Stimulated activated CD4-positive, alpha-beta T cell treated with anti-CD3 and anti-CD28 coated beads, Interleukin-2, amount 100 ng/mL, for 48 hours (primary cell): ENCODE measurements at places on chromosomes 2 and 18.
A peak's percentile ranks its signal among the peaks of the same experiment; 100 is the strongest.

- peak; percentile 21 for DNase-seq
Measured at GRCh38 chr2:62309465-62310091, 113.7 kb downstream of the B3GNT2 start.

GRCh38 chr18:5974696-5975095 is 79.4 kb upstream of the TMEM200C start:
- no peak for DNase-seq

DNA sequence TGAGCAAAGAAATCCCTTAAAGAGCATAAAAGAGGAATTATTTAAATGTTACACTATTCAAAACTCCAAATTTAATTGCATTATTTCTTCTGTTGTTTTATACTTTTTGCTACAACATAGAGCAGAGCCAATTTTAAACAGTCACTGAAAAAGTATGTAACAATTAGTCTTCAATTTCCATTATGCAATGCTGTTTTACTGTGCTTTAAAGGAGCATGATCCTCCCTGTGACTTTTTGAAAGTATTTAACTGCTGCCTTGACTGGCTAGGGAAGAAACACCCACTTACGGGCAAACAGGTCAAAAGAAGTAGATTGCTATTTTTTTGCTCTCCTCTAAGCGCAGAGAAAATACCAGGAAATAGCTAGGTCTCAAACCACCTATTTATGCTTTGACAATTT is 217.4 kb upstream of the GCFC2 start:
- DNase-seq = no peak

- no peak for DNase-seq
Measured at GRCh38 chr2:144041612-144042011, 478.3 kb downstream of the ZEB2 start.

DNA sequence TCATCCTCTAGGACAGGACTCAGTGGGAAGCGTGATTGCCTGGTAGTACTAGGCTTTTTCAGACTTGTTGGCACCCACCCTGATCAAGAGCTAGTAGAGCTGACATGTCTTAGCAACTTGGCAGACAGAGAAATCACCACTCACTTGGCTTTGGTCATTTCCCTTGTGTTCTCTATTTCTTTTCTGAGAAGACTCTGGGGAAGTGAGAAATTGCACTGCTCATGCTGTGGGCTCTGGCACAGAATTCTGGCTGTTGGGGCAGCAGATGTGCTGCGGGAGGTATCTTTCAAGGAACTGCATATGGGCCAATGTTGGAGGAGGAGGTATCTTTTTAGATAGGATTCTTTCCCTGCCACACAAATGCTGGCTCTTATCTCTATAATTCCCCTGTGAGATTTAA is 529.1 kb upstream of the MEX3C start:
- no peak for DNase-seq

- no peak for DNase-seq
Measured at GRCh38 chr2:898319-898718, 52.3 kb upstream of the SNTG2 start.

DNA sequence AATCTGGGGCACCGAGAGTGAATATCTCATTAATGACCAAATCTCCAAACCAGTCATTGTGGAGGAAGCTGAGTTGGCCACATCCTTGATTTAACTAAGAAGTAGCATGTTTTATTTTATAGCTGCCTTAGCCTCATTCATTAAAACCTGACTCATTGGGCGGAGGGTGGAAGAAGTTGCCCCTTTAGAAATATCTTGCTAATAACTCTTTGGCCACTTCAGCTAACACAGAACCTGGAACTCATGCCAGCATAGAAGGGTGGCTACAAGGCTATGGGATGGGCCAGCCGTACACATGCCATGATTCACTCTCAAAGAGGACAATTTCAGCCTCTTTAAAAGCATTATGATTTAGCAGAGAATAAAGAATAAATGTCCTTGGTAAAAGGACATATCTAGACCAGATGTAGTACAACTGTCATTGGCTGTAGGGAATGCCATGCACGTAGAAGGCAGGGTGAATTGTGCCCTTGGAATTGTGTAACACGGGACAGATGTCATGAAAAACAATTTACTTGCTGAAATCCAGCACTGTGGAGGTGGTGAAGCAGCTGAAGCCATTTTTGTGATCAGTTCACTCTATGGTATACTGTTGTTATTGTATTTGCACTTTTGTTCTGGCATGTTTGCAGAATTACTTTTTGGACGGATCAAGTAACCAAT is 330.0 kb downstream of the PLCL1 start:
- no peak for DNase-seq

GRCh38 chr2:85179541-85179940 is 46.3 kb downstream of the TCF7L1 start:
- DNase-seq = no peak

- DNase-seq = no peak
Measured at GRCh38 chr2:55810622-55811020, 113.0 kb downstream of the EFEMP1 start.

GRCh38 chr2:137817058-137817457 is 147.2 kb upstream of the HNMT start:
- no peak for DNase-seq

DNA sequence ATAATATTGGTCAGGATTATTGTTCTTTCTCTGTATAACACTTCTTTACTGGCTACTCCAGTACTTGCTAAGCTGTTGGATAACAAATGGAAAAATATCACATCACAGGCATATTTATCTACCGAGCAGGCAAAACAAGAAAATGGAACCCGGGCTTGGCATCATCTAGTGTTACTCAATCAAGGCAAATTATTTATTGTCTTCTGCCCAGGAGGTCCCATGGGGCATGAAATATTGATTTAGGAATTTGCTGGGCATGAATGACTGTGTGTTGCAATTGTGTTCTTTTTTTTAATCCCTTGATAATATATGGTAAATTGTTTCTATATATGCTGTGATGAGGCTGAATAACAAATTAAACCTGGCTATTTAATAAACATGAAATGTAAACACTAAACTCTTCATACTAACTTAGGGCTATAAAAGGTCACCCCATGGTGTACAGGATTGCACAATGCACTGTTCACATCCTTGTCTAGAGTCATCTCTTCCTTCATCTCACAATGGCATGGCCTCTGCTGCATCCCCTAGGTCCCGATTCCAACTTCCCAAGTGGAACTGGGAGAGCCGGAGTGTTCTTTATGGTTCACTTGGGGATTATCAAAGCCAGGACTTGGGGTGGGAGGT is 2.2 kb upstream of the PARD3B start:
- no peak for DNase-seq

GRCh38 chr2:169765523-169765922 is 31.9 kb downstream of the KLHL23 start:
- DNase-seq = no peak

- DNase-seq = no peak
Measured at GRCh38 chr2:134233728-134234136, 20.1 kb upstream of the MGAT5 start.

- no peak for DNase-seq
Measured at GRCh38 chr2:152846697-152847470, 128.5 kb downstream of the ARL6IP6 start.

DNA sequence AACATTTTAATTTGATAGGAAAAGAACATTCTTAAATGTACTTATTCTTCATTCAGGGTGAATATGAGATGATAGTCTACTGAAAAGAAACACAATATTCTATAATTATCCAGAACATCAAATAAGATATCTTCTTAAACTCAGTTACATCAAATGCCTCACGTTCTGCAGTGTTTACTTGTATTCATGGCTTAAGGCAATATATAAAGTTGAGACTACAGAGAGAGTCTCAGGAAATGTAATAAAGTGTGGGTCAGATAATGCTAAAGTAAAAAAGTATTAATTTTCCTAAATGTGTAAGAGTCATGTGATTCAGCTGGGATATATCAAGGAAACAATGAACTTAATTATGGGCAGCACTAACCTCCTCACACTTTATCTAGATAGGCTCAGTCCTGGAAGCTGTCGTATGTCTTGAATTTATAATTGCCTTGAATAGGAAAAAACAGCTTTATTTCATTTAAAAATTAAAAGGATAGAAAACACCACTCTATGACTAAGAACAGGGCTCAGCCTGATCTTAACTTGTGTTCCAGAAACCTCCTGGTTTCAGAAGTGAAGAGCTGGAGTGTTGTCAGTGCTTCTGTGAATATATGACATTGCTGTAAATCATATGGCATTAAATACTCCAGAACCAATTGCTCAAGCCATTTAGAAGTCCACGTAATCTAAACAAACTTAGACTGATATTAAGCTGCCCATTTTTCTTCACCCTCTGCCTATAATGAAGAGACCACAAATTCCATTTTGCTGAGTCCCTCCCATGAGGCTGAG is 240.2 kb downstream of the FSIP2 start:
- no peak for DNase-seq

GRCh38 chr18:12702221-12703095 is at the start of the genes CEP76 and PSMG2:
Gene CEP76, minus strand, starts transcription at chr18:12702723. Its CDS starts 175 bp downstream, at chr18:12702548.
Gene PSMG2, plus strand, starts transcription at chr18:12703042. Its CDS starts 66 bp downstream, at chr18:12703108.
- DNase-seq = peak; percentile 81

DNA sequence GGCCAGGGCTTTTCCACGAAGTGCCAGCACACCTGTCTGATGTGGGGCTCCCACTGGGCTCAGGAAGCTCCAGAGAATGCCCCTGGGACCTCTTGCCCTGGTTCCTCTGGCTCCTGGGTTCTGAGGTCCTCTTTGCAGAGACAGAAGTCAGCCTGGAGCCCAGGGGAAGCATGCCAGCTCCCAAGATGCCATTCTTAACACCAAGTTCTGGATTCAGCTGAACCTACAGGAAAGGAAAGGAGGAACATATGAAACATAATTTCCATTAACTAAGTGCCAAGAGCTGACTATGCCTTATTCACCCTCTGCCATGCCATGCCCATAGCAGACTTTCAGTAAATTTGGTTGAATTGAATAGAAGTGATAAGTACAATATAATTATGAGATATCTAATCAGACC is 21.9 kb downstream of the FAM124B start:
- no peak for DNase-seq

GRCh38 chr18:3441290-3441689 is 8.7 kb upstream of the TGIF1 start:
- no peak for DNase-seq

GRCh38 chr2:54396798-54397197 is 59.3 kb upstream of the SPTBN1 start:
- no peak for DNase-seq

DNA sequence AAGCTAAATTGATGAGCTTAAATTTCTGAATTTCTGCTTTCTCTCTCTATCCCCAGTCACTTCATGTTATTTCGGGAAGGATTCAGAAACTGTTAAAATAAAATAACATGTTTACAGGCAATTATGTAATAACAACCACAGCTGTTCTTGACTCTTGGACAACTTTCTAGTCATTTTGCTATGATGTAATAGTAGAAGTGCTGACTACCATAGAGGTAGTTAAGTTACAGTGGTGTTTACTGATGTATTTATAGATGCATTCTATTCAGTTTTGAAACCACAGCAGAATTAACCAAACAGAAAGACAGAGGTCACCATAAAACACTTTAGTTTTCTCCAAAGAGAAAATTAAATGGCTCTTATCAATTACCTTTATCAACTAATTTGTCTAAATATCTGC is 1292.0 kb upstream of the CHAC2 start:
- DNase-seq = no peak

DNA sequence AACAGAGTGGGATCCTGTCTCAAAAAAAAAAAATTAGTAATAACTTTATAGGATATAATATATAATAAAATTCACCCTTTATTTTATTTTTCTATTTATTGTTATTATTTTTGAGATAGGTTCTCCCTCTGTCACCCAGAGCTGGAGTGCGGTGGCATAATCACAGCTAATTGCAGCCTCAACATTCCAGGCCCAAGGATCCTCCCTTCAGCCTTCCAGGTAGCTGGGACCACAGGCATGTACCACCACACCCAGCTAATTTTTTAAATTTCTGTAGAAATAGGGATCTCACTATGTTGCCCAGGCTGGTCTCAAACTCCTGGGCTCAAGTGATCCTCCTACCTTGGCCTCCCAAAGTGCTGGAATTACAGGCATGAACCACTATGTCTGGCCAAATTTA is 958 bp downstream of the C2orf92 start:
- no peak for DNase-seq

GRCh38 chr18:23384778-23385736 is 68.0 kb upstream of the RIOK3 start:
- no peak for DNase-seq

DNA sequence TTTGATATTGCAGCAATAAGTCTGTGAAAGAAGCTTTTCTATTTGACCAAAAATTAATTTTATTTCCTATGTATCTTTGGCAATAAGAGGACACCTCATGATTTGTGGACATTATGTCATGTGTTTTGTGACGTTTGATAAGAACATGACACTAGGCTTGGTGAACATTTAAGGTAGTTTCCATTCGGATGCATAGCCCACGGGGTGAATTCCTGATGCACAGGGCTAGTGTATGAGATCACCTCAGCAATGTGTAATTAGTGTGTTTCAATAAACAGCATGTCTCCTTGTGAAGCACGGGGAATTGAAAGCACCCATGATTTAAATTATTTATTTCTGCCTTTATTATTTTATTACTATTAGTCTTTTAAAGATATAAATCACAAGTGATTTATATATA is 146.1 kb upstream of the LINC00305 start:
- DNase-seq = no peak

GRCh38 chr2:207505171-207505570 is 24.6 kb upstream of the CREB1 start:
- DNase-seq = no peak

DNA sequence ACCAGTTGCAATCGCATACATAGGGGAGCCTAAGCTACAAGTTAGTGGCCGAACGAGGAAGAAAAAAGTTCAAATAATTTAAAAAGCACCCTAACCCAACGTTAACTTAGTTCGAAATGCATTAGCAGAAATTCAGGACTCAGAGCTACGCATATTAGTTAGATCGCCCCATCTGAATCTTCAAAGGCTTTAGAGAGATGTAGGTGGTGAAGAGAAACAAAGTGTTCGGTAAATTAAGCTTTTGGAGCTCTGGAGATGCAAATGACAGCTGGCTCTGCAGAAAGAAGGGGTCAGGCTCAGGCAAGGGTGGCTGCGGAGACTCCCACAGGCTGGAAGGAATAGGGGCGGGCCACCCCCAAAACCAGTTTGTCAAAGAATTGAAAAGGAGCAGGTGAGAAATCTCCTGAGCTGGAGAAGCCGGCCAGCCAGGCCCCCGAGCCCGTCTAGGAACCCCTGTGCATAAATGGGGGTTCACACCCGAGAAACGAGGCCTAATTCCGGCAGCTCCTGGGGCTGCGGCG is 621 bp downstream of the TXNL1 start:
- DNase-seq = no peak

GRCh38 chr18:47605093-47605492 is 325.4 kb downstream of the SMAD2 start:
- no peak for DNase-seq

GRCh38 chr18:46013484-46014189 is 46.5 kb upstream of the EPG5 start:
- no peak for DNase-seq

DNA sequence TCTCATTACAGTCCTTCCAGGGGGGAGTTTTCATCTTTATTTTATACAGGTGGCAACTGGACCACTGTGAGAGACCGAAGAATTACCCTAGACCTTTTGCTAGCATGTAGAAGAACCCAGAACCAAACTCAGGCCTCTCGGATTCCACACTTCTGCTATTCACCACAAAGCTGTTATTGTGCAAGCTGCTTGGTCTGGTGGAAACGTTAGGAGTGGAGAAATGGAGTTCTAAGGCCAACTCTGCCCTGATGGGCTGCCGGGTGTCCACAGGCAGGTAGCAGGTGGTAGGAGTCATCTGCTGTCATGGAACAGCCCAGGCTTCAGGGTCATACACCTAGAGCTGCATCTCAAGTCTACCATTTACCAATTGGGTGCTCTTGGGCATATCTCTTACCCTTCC is 218.8 kb downstream of the BCL11A start:
- no peak for DNase-seq

- peak; percentile 31 for DNase-seq
Measured at GRCh38 chr2:27085673-27086089, 891 bp upstream of the KHK start.
